ENCODE measurements at places on chromosomes 12 and 14.

- no peaks in the 10 kb centered on the region for H3K36me3 ChIP-seq
- no peak for DNase-seq
- no peak overlapping the region for H3K4me3 ChIP-seq
Observed at GRCh38 chr14:37093364-37093763, 79.0 kb downstream of the SLC25A21 start.

DNA sequence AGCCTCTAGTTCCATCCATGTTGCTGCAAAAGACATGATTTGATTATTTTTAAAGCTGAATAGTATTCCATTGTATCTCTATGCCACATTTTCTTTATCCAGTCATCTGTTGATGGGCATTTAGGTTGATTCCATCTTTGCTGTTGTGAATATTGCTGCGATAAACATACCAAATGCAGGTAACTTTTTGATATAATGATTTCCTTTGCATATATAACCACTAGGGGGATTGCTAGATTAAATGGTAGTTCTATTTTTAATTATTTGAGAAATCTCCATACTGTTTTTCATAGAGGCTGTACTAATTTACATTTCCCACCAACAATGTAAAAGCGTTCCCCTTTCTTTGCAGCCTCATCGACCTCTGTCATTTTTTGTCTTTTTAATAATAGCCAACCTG lies 342.5 kb downstream of the MDGA2 start:
- peaks cover 2% of the 10 kb centered on the region for H3K27me3 ChIP-seq
- H3K27ac ChIP-seq: no peak overlapping the region
- H3K4me1 ChIP-seq: peaks cover 17% of the 10 kb centered on the region
- DNase-seq: no peak
- no peak overlapping the region for H3K4me3 ChIP-seq

- DNase-seq: no peak
- no peak overlapping the region for H3K4me3 ChIP-seq
- H3K27me3 ChIP-seq: no peaks in the 10 kb centered on the region
- peaks cover 45% of the 10 kb centered on the region for H3K36me3 ChIP-seq
- peaks cover 80% of the 10 kb centered on the region for H3K4me1 ChIP-seq
Observed at GRCh38 chr12:58889557-58889956, 30.7 kb downstream of the LRIG3 start.

GRCh38 chr12:1932264-1932777 lies 13.9 kb upstream of the CACNA2D4 start:
- no peak for DNase-seq
- no peaks in the 10 kb centered on the region for H3K36me3 ChIP-seq
- no peak overlapping the region for H3K4me3 ChIP-seq
- peak overlapping the region; percentile 23 for H3K27ac ChIP-seq
- H3K27me3 ChIP-seq: peaks cover 7% of the 10 kb centered on the region

DNA sequence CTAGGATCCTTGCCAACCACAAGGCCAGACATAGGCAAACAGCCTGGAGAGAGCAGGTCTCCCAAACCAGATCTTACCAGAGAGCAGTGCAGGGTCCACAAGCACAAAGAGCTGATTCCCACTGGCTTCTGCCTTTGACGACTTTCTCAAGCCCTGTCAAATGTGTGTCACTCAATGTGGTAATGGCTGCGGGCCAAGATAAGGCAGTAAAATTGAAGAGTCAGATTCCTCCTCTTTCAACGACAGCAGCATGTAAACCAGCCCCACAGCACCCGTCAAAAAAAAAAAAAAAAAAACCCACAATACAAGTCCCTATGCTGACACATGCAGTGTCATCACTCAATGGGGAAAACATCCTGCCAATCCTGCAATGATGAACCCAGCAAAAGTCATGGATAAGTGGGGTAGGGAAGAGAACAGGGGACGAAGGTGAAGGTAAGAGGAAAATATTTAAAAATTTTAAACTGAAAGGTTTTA lies at the start of gene STON2:
Gene STON2, minus strand, starts transcription at position 123 of the 477 bp plus-strand sequence. CDS start 1,942 bp downstream, outside the sequence.
- H3K4me1 ChIP-seq: no peaks in the 10 kb centered on the region
- no peak for DNase-seq
- peaks cover 9% of the 10 kb centered on the region for H3K27me3 ChIP-seq
- H3K4me3 ChIP-seq: no peak within 1 kb of the TSS
- H3K27ac ChIP-seq: no peak within 1 kb of the TSS

- peaks cover 5% of the 10 kb centered on the region for H3K4me1 ChIP-seq
- no peak overlapping the region for H3K4me3 ChIP-seq
- no peak overlapping the region for H3K27ac ChIP-seq
- H3K36me3 ChIP-seq: no peaks in the 10 kb centered on the region
- no peak for DNase-seq
Observed at GRCh38 chr12:107847830-107848229, 73.3 kb downstream of the ASCL4 start.

Data from chondrocyte (in vitro differentiated cells).